ENCODE measurements at places on chromosomes 2 and 18.

DNA sequence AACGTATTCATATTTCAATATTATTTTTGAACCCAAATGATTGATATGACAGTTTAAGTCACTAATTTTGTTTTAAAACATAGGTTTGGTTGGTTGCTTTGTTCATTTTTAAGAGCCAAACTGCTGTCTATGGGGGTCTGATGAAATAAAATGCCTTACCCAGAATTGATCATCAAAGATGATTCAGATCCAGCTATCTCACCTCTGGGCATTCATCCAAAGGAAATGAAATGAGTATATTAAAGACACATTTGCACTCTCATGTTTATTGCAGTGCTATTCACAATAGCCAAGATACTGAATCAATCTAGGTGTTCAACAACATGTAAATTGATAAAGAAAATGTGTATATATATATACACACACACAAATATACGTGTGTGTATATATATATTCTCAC is 326.9 kb upstream of the GULP1 start:
- no peak for DNase-seq

DNA sequence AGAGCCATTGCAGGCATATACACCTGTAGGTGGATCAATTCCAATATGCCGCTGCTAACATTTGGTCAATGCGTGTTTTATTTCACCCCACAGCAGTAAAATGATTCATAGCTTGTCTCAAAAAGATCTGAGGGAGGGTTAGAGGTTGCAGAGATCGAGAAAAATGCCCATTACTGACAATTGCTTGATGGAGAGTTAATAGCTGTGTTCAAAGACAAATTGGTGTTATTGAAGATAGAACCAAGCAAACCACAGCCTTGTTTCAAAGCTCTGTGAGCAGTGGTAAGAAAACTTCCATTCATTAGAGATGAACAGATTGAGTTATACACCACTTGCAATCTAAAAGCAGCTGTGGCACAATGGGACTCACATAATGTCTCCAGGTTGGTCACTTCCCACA is 95.4 kb downstream of the KCNE4 start:
- no peak for DNase-seq

DNA sequence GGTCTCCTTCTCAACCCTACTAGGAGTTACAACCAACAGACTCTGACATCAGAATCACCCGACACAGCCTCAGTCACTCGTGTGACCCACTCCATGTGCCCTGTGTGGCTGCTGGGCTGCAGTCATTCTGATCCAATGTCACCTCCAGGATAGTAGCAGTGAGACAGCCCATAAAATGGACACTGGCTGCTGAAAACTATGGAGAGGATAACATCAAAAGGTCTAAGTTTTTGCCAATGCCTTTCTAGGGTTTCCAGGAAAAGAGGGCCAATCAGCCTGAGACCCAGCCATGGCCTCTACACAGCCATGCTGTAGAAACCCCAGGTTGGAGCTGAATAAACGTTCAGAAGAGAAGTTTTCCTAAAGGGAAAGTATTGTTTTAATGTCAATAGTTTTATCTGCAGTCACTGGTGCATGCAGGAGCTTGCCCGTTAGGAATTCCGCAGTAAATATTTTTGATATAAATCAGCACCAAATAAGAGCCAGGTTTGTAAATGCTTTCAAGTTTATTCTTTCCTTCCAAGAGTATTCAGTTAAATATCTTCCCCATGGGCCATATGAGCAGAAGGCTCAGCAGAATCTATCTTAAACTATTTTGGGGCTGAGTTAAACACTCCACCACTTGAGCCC is 92.2 kb upstream of the PID1 start:
- DNase-seq: no peak

DNA sequence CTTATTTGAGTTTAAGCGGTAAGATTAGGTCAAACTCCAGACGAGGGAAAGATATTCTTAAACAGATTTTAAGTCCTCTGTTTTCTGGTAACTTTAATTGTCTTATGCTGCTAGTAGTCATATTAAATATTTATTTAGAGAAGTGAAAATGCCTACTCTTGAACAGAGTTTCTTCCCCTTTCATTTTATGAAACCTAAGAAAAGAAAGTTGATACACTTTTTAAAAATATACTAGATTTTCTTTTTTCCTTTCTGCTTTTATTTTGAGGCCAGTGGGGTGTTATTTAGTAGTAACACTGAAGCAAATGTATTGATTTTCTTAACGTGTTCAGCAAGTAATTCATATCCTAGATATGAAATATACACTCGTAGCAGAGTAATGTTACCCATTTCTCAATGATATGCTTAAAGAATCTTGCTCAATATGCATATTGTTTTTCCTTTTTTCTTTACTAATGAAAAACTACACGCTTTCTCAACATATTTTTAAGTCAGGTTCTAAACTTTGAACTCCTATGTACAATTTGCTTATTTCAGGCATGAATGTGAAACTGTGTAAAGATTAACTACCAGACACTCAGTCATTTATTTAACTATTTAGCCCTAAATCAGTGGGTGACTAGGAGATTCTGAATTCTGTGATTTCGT is 691 bp downstream of the KYNU start:
- DNase-seq: no peak

- DNase-seq: no peak
Observed at GRCh38 chr2:102336502-102336945, 19.1 kb upstream of the IL18R1 start.

Measured in memory B cell (primary cell).